ENCODE measurements at places on chromosomes 1 and 21.

DNA sequence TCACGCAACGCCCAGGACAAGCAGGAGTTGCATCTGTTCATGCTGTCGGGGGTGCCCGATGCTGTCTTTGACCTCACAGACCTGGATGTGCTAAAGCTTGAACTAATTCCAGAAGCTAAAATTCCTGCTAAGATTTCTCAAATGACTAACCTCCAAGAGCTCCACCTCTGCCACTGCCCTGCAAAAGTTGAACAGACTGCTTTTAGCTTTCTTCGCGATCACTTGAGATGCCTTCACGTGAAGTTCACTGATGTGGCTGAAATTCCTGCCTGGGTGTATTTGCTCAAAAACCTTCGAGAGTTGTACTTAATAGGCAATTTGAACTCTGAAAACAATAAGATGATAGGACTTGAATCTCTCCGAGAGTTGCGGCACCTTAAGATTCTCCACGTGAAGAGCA is 60.4 kb upstream of the ZNF326 start:
- H3K36me3 ChIP-seq: peaks cover 4% of the 10 kb centered on the region
- H3K27me3 ChIP-seq: no peaks in the 10 kb centered on the region
- no peak for DNase-seq
- H3K4me1 ChIP-seq: no peaks in the 10 kb centered on the region

DNA sequence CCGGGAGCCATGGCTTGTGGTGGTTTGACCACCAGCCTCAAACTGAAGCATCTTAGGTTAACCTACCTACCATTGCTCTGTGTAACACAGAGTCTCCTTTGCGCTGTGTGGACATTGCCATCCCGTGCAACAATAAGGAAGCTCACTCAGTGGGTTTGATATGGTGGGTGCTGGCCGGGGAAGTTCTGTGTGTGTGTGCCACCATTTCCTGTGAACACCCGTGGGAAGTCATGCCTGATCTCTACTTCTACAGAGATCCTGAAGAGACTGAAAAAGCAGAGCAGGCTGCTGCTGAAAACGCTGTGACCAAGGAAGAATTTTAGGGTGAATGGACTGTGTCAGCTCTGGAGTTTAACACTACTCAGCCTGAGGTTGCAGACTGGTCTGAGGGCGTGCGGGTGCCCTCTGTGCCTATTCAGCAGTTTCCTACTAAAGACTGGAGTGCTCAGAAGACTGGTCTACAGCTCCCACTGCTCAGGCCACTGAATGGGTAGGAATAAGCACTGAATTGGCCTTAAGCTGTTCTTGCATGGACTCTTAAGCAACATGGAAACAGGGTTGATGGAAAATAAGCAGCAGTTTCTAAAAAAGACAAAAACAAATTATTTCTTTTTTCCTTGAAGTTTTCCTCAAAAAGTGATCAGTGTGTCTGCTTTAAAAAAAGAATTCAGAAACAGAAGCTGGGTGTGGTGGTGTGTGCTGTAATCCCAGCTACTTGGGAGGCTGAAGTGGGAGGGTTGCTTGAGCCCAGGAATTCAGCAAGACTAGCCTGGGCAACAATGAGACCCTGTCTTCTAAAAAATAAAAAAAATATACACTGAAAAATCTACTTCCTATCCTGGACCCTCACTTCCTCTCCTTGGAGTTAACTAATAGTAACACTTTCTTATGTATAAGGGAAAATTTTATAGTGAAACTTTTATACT is 14.6 kb downstream of the CEP350 start:
- no peaks in the 10 kb centered on the region for H3K4me1 ChIP-seq
- H3K27me3 ChIP-seq: no peaks in the 10 kb centered on the region
- H3K27ac ChIP-seq: no peak overlapping the region
- H3K36me3 ChIP-seq: no peaks in the 10 kb centered on the region
- DNase-seq: peak; percentile 14

GRCh38 chr1:169941982-169942830 is 48.5 kb upstream of the SCYL3 start:
- no peak overlapping the region for H3K4me3 ChIP-seq
- no peaks in the 10 kb centered on the region for H3K27me3 ChIP-seq
- no peak for DNase-seq
- H3K36me3 ChIP-seq: no peaks in the 10 kb centered on the region
- no peaks in the 10 kb centered on the region for H3K4me1 ChIP-seq
- no peak overlapping the region for H3K27ac ChIP-seq

- 0 out of 2 replicates have a peak, but pooled peaks cover 3% of the 10 kb centered on the region for H3K36me3 ChIP-seq
- no peaks in the 10 kb centered on the region for H3K27me3 ChIP-seq
These were observed 860 bp downstream of the SDC3 start for GRCh38 chr1:30907481-30908315.

DNA sequence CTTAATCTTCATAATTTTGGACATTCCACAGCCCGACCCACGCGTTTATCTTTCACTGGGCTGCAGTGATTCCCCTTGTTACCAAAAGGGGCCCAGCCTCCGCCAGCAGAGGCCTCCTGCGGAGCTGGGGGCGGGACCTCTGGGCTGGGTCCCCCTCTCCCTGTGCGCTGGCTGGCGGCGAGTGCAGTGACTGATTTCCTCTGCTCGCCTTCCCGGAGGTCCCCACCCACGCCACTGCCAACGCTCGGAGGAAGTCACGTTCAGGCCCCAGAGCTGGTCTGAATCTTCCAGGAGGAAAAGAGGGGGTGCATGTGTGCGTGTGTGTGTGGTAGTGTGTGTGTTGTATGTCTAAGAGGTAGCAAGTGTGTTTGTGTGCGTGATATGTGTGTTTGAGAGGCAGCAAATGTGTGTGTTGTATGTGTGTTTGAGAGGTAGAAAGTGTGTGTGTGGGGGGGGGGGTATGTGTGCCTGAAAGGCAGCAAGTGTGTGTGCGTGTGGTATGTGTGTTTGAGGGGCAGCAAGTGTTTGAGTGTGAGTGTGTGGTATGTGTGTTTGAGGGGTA is 35.0 kb upstream of the JAK1 start:
- H3K4me1 ChIP-seq: no peaks in the 10 kb centered on the region
- DNase-seq: no peak
- no peaks in the 10 kb centered on the region for H3K27me3 ChIP-seq

GRCh38 chr1:227766015-227766634 is 30.9 kb downstream of the SNAP47 start:
- peaks cover 35% of the 10 kb centered on the region for H3K36me3 ChIP-seq
- no peaks in the 10 kb centered on the region for H3K27me3 ChIP-seq
- no peak overlapping the region for H3K27ac ChIP-seq
- peak; percentile 68 for DNase-seq
- H3K4me3 ChIP-seq: no peak overlapping the region

GRCh38 chr1:29925058-29925457 is 688.7 kb downstream of the PTPRU start:
- no peaks in the 10 kb centered on the region for H3K36me3 ChIP-seq
- H3K4me1 ChIP-seq: no peaks in the 10 kb centered on the region
- no peak overlapping the region for H3K27ac ChIP-seq

DNA sequence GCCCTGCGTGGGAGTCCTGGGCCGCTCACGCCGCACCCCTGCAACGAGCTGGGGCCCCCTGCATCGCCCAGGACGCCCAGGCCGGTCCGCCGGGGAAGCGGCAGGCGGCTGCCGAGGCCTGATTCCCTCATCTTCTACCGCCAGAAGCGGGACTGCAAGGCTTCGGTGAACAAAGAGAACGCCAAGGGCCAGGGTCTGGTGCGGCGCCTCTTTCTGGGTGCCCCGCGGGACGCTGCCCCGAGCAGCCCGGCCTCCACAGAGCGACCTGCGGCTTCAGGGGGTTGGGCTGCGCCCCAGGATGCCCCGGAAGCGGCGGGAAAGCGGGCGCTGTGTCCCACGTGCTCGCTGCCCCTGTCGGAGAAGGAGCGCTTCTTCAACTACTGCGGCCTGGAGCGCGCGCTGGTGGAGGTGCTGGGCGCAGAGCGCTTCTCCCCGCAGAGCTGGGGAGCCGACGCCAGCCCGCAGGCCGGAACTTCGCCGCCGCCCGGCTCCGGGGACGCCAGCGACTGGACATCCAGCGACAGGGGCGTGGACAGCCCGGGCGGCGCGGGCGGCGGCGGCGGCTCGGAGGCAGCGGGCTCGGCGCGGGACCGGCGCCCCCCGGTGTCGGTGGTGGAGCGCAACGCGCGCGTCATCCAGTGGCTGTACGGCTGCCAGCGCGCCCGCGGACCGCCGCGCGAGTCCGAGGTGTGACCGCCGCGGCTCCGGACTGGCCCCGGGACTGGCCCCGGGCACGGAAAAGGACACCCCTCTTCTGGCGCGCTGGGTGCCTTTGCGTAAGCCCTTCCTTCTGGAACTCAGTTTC is 2.7 kb downstream of the FAM110D start:
- H3K27me3 ChIP-seq: peaks cover 25% of the 10 kb centered on the region
- no peak for DNase-seq
- H3K36me3 ChIP-seq: no peaks in the 10 kb centered on the region
- peaks cover 24% of the 10 kb centered on the region for H3K4me1 ChIP-seq
- peak overlapping the region; percentile 17 for H3K4me3 ChIP-seq

DNA sequence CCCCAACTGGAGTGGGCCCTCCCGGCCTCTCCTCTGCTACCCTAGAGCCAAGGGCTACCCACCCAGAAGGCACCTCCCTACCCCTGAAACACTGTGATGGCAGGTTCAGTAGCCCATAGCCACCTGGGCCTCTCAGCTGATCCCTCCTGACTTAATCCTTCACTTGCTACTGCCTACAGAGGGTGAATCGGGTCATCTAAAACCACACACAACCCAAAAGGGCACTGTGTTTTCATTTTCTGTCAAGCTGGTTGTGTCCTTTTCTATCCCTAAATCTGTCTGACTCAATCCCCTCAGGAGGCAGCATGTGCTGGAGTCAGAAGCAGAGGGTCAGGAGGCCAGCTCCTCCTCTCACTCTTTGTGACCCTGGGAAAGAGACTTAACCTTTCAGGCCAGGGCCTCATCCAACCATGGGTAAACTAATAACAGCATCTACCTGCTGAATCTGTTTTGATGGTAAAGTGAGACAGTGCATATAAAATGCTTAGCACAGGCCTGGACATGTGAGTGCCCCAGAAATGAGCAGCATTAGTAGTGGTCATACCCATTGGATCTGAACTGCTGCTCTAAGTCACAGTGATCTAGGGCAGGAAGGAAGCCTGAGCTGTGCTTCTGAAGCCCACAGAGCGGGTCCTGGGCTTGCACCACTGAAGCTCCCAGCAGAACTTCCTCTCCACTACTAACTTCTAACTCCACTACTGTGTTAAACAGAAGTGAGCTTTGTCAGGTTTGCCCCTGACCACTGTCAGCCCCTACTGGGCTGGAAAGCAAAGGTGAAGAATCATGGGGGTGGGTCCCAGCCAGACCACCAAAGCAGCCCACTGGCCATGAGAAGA is 11.0 kb downstream of the PMVK start:
- H3K4me1 ChIP-seq: no peaks in the 10 kb centered on the region
- no peaks in the 10 kb centered on the region for H3K27me3 ChIP-seq
- no peak overlapping the region for H3K27ac ChIP-seq
- no peaks in the 10 kb centered on the region for H3K36me3 ChIP-seq
- no peak for DNase-seq
- H3K4me3 ChIP-seq: no peak overlapping the region

- no peaks in the 10 kb centered on the region for H3K4me1 ChIP-seq
- DNase-seq: no peak
- no peak overlapping the region for H3K27ac ChIP-seq
- H3K27me3 ChIP-seq: no peaks in the 10 kb centered on the region
- no peak overlapping the region for H3K4me3 ChIP-seq
These were observed 11.4 kb downstream of the MROH7 start for GRCh38 chr1:54653036-54653435.

GRCh38 chr1:39672551-39672947 is 642 bp upstream of the NT5C1A start:
- peaks cover 17% of the 10 kb centered on the region for H3K27me3 ChIP-seq
- no peaks in the 10 kb centered on the region for H3K36me3 ChIP-seq
- H3K27ac ChIP-seq: no peak overlapping the region
- DNase-seq: peak; percentile 47
- H3K4me3 ChIP-seq: peak overlapping the region; percentile 56

- H3K27ac ChIP-seq: no peak overlapping the region
- H3K4me1 ChIP-seq: no peaks in the 10 kb centered on the region
- H3K36me3 ChIP-seq: no peaks in the 10 kb centered on the region
- H3K27me3 ChIP-seq: no peaks in the 10 kb centered on the region
- no peak overlapping the region for H3K4me3 ChIP-seq
These were observed 219.4 kb downstream of the TNR start for GRCh38 chr1:175524003-175524402.

- H3K27ac ChIP-seq: no peak overlapping the region
- H3K4me3 ChIP-seq: no peak overlapping the region
- H3K36me3 ChIP-seq: no peaks in the 10 kb centered on the region
- DNase-seq: no peak
- H3K27me3 ChIP-seq: no peaks in the 10 kb centered on the region
- H3K4me1 ChIP-seq: no peaks in the 10 kb centered on the region
These were observed 86.4 kb upstream of the SSX2IP start for GRCh38 chr1:84776639-84777038.

- H3K4me3 ChIP-seq: no peak overlapping the region
- no peaks in the 10 kb centered on the region for H3K27me3 ChIP-seq
- peaks cover 35% of the 10 kb centered on the region for H3K4me1 ChIP-seq
- no peaks in the 10 kb centered on the region for H3K36me3 ChIP-seq
- no peak overlapping the region for H3K27ac ChIP-seq
- peak; percentile 55 for DNase-seq
These were observed 139.7 kb upstream of the ERRFI1 start for GRCh38 chr1:8165595-8166360.

DNA sequence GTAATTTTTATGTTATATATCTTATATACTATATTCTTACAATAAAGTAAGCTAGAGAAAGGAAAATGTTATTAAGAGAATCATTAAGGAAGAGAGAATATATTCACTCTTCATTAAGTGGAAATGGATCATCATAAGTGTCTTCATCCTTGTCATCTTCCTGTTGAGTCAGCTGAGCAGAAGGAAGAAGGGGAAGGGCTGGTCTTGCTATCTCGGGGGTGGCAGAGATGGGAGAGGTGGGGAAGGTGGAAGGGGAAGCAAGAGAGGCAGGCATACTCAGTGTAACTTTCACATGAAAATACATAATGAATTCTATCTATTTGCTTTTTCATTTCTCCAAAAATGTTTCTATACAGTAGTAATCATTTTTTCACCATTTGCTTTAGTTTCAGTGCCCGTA is 5.1 kb downstream of the DNASE2B start:
- no peaks in the 10 kb centered on the region for H3K4me1 ChIP-seq
- no peaks in the 10 kb centered on the region for H3K36me3 ChIP-seq
- no peak overlapping the region for H3K4me3 ChIP-seq

- H3K27me3 ChIP-seq: no peaks in the 10 kb centered on the region
These were observed 2.2 kb upstream of the NEK2 start for GRCh38 chr1:211677659-211678058.

GRCh38 chr1:36673202-36673601 is 190.5 kb upstream of the CSF3R start:
- no peak overlapping the region for H3K27ac ChIP-seq
- H3K4me3 ChIP-seq: no peak overlapping the region
- no peaks in the 10 kb centered on the region for H3K4me1 ChIP-seq
- peaks cover 10% of the 10 kb centered on the region for H3K27me3 ChIP-seq
- no peak for DNase-seq

DNA sequence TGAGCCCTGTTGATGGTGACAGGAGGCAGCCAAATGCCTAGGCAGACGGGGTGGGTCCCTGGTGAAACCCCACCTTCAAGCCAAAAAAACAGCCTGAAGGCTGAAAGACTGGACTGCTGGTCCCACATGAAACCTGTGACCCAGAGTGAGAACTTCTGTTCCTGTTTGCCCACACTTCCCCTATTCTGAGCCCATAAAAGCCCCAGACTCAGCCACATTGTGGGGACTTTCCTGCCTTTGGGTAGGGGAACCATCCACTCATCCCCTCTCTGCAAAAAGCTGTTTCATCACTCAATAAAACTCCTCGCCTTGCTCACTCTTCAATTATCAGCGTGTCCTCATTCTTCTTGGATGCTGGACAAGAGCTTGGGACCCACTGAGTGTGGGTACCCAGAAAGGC is 25.2 kb downstream of the HTR6 start:
- no peaks in the 10 kb centered on the region for H3K36me3 ChIP-seq
- H3K4me3 ChIP-seq: no peak overlapping the region
- H3K27me3 ChIP-seq: no peaks in the 10 kb centered on the region
- no peak for DNase-seq

All from SJCRH30 (cell line).